Transverse colon (tissue), 4 donors: ENCODE measurements at places on chromosomes 12 and 14. TPM values are rescaled to one million over a fixed set of nuclear protein-coding genes. Genes with fewer than 3 reads are reported as not detected.

The ESPL1 gene
- total RNA-seq, result 12.3 TPM

DNA sequence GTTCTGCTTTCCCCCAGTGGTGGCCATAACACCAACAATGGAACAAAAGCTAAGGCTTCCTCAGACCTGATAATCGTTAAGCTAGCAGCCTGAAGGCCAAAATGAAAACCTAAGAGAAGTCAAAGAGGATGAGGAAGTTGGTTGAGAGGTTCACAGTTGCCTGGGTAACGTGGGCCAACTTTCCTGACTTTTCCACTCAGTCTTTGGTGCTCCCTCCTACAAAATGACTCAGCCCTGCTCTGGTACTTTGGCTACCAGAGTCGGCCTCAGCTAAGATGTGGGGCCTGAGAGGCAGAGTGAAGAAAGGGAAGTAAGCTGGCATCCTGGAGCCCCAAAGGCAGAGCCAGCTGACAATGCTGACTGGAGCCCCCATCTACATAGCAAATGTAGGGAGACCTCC lies 14.9 kb upstream of the FKBP11 start:
- DNase-seq, result no peak

DNA sequence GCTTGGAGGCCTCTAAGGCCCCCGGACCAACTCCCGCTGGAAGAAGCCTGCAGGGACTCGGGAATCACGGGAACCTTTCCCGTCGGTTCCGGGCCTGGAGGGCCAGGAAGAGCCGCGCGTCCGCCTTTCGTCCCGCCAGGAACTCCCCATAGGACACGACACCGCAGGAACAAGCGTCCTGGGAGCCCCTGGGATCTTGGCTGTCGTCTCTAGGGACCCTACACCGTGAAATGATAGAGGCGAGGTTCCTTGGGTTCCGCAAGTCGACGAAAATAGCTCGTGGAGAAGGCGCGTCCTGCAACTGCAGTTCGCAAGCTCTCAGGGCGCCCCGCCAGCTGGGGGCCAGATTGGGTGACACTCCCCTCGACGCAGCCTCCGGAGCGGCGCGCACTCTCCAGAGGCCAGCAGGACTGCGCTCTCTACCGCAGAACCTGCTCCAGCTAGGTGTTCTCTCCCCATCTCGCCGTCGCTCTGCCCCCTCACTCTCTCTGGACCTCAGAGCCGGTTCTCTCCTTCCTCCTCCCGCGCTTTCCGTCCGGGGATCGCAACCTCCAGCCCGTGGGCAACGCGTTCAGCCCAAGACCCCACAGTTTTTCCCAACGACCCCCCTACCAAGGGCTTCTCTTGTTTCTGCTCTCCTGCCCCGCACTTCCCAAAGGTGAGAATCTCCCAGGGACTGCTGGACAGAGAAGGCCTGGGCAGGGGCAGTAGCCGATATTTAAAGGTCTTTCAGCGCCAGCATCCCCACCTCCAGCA lies 776 bp downstream of the BMP4 start:
- DNase-seq, result peak; percentile 62

GRCh38 chr12:6192604-6193380 lies 7.4 kb upstream of the CD9 start:
- DNase-seq, result no peak

GRCh38 chr12:91954326-91954725 lies 191.3 kb downstream of the BTG1 start:
- DNase-seq, result no peak

The TSPAN9 gene
- 4.9 TPM for total RNA-seq

DNA sequence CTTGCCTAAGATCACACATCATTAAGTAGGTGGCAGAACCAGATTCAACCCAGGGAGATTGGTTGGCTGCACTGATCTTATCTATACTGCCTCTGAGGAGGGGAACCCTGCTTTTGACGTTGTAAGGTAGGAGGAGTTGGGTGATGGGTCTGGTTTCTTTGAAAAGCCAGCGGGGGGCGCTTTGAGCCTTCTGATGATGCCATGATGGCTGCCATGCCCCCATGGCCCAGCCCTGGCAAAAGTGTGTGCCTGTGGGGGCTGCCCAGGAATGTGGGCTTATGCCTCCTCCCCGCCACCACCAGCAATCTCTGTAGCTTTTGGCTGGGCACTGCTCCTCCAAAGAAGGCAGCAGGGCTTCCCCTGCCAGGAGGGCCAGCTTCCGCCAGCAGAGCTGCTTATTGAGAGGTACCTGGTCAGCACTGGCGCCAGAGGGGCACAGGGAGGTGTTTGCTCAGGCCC lies 224.3 kb downstream of the SLC41A2 start:
- DNase-seq, result no peak

The OVCH1 gene
- not detected for total RNA-seq

DNA sequence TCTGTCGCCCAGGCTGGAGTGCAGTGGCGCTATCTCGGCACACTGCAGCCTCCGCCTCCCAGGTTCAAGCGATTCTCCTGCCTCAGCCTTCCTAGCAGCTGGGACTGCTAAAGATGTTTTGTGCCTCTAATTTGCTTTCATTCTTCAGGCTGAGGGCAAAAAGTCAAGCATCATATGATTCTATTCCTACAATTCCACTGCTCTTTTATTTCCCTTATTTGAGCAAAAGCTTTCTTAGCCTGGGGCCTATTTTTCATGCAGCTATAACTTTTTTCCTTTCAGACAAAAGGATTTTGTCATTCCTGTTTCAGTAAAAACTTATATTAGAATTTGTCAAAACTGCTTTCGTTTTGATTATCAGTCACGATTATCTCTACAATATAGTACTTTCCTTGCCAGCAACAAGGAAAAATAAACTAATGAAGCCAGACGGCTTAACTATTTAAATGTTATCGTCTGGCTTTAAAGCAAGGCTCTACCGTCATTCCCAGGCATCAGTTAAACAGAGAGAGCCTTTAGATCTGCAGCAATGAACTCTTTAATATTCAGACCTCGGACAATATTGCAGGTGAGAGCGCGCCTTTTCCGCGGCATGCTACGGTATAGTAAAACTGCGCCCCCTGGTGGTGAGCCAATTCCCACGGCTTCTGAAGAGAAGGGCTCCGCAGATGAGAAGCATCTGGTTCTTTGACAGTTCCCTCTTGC lies 1.4 kb upstream of the SLC2A13 start:
- peak; percentile 93 for DNase-seq

The PAPLN gene
- total RNA-seq, result 12.5 TPM

The PZP gene
- total RNA-seq, result not detected

GRCh38 chr14:32443890-32444661 lies 115.0 kb downstream of the AKAP6 start:
- DNase-seq, result no peak
